Activated naive CD4-positive, alpha-beta T cell treated with anti-CD3 and anti-CD28 coated beads, Interleukin-2, amount 10 ng/mL, durations not matched to agents 7 days and 5 days (primary cell): ENCODE measurements at places on chromosomes 5 and 9.

GRCh38 chr5:75721573-75721972 is 4.3 kb upstream of the POC5 start:
- peaks cover 19% of the 10 kb centered on the region for H3K27me3 ChIP-seq
- peaks cover 8% of the 10 kb centered on the region for H3K4me1 ChIP-seq
- no peak overlapping the region for H3K4me3 ChIP-seq
- peaks cover 3% of the 10 kb centered on the region for H3K36me3 ChIP-seq
- DNase-seq, result no peak
- no peak overlapping the region for H3K27ac ChIP-seq

DNA sequence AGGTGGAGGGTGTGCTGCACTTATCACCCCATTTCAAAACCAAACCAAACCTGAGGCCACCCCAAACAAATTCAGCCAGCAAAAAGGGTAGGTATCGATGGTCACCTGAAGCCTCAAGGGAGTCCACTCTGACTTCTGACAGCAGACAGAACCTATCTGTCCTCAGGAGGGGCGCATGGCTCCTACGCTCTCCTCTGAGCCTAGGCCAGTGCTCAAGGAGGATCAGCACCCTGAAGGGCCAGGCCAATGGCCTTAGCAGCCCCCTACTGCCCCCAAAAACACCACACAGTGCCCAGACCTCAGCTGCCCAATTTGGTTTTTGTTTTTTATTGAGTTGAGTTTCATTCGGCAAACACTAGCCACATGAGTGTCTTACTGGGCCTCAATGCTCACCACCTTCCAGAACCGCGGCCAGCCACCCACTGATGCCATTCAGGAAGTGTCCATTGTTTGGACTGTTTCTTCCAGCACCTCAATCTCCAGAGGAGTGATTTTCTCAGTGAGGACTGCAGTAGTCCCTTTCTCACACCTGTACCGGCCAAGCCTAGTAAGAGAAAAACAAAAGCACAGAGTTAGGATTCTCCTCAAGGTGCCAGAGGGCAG is 62.0 kb downstream of the PSMB7 start:
- peaks cover 11% of the 10 kb centered on the region for H3K4me1 ChIP-seq
- H3K27me3 ChIP-seq, result no peaks in the 10 kb centered on the region
- peaks cover 33% of the 10 kb centered on the region for H3K36me3 ChIP-seq
- H3K4me3 ChIP-seq, result no peak overlapping the region
- no peak for DNase-seq

- no peaks in the 10 kb centered on the region for H3K27me3 ChIP-seq
- DNase-seq, result no peak
- H3K36me3 ChIP-seq, result no peaks in the 10 kb centered on the region
Measured at GRCh38 chr5:142784401-142784955, 14.3 kb downstream of the ARHGAP26 start.

- H3K4me1 ChIP-seq, result no peaks in the 10 kb centered on the region
- no peak for DNase-seq
- H3K36me3 ChIP-seq, result no peaks in the 10 kb centered on the region
- H3K4me3 ChIP-seq, result no peak overlapping the region
- no peak overlapping the region for H3K27ac ChIP-seq
- H3K27me3 ChIP-seq, result peaks cover 3% of the 10 kb centered on the region
Measured at GRCh38 chr5:81906086-81906485, 65.7 kb upstream of the ATG10 start.

DNA sequence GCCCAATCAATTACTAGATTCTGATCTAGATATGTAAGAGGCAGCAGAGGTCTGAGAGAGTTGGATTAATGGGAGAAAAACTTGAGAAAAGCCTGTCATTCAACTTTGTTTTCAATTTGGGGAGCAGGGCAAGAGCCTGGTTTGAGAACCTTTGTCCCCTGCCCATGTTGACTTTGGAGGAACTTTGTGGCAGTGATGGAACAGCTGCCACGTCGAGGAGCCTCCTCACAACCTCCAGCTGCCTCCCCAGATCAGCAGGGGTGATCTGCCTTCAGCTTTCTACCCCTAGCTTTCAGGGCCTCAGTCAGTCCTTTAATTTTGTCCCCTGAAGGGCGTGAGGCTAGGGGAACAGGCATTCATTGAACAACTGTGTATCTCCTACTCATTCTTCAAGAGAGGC is 8.7 kb downstream of the SKP2 start:
- peaks cover 70% of the 10 kb centered on the region for H3K36me3 ChIP-seq
- DNase-seq, result no peak
- H3K4me3 ChIP-seq, result no peak overlapping the region
- H3K27ac ChIP-seq, result no peak overlapping the region
- H3K4me1 ChIP-seq, result peaks cover 36% of the 10 kb centered on the region

DNA sequence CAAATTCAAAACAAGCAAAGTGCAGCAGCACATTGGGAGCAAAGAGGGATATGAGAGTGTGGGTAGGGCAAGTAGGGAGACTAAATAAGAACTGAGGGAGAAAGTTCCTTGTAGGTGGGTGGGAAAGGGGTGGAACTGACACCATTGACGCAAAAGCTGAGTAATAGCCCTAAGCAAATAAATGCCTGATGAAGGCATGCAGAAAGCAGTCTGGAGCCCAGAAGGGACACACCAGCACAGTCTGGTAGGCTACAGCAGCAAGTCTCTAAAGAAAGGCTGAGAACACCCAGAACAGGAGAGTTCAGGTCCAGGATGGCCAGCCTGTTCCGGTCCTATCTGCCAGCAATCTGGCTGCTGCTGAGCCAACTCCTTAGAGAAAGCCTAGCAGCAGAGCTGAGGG is at the start of gene INSL4:
TSS of gene INSL4 (plus strand) at position 208 of the 400 bp plus-strand sequence. CDS start at position 313, 105 bp downstream.
- DNase-seq, result no peak
- H3K27me3 ChIP-seq, result peaks cover 26% of the 10 kb centered on the region
- H3K36me3 ChIP-seq, result no peaks in the 10 kb centered on the region
- no peak within 1 kb of the TSS for H3K4me3 ChIP-seq
- no peak within 1 kb of the TSS for H3K27ac ChIP-seq
- H3K4me1 ChIP-seq, result no peaks in the 10 kb centered on the region

- no peak overlapping the region for H3K4me3 ChIP-seq
- H3K4me1 ChIP-seq, result no peaks in the 10 kb centered on the region
- no peaks in the 10 kb centered on the region for H3K36me3 ChIP-seq
- H3K27me3 ChIP-seq, result no peaks in the 10 kb centered on the region
- H3K27ac ChIP-seq, result no peak overlapping the region
Measured at GRCh38 chr9:9177081-9177480, 1377.5 kb upstream of the DMAC1 start.

DNA sequence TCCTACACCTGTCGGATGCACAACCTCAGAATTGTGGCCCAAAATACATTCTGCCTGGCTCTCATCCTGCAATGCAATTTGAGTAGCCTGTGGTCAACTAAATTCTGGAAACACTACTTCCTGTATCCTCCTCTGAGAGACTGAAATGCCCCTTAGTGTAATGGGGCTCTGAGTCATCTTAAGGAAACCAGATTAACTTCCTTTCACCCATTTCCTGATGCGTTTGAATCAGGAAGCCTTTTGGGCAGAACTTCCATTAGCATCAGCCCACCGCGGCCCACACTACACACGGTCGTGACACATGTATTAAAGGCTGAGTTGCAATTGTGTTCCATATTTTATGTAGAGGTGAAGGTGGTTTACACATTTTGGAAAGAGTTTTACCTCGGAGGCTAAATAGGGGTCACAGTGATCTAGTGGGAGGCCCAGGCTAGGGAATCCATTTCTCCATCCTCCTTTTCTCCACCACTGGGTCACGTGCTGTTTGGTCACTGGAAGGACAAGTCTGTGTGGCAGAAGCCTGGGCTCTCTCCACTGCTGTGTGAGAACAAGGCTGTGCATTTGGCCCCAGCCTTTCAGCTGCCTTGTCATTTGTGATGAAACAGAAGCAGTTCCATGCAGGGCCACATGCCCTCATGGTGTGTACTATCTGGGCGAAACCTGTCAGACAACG is 55.9 kb downstream of the DAP start:
- H3K27ac ChIP-seq, result peak overlapping the region; percentile 43
- peaks cover 20% of the 10 kb centered on the region for H3K4me1 ChIP-seq
- peaks cover 1% of the 10 kb centered on the region for H3K36me3 ChIP-seq
- DNase-seq, result no peak
- no peaks in the 10 kb centered on the region for H3K27me3 ChIP-seq

DNA sequence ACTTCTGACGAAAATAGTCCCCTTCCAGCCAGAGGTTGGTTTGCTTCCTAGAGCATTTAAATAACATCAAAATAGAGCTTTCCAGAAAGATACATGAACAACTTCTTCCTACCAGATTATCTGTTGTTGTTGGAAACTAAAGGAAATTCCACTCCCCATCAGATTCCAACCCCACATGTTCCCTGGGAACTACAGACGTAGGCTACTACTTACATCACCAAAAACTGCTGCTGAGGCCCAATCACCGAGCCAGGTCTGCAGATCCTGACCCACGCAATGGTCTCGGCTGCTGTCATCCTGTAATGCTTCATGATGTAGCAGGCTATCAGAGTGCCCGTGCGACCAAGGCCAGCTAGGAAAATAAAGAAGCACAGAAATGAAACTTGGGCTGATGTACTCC is 73.4 kb downstream of the HABP4 start:
- no peak overlapping the region for H3K4me3 ChIP-seq
- no peak for DNase-seq
- peaks cover 14% of the 10 kb centered on the region for H3K4me1 ChIP-seq
- no peaks in the 10 kb centered on the region for H3K27me3 ChIP-seq
- no peak overlapping the region for H3K27ac ChIP-seq

- no peak overlapping the region for H3K4me3 ChIP-seq
- H3K4me1 ChIP-seq, result peaks cover 49% of the 10 kb centered on the region
- H3K27ac ChIP-seq, result no peak overlapping the region
- H3K27me3 ChIP-seq, result no peaks in the 10 kb centered on the region
- no peak for DNase-seq
Measured at GRCh38 chr5:65967288-65968066, 41.1 kb downstream of the ERBIN start.

DNA sequence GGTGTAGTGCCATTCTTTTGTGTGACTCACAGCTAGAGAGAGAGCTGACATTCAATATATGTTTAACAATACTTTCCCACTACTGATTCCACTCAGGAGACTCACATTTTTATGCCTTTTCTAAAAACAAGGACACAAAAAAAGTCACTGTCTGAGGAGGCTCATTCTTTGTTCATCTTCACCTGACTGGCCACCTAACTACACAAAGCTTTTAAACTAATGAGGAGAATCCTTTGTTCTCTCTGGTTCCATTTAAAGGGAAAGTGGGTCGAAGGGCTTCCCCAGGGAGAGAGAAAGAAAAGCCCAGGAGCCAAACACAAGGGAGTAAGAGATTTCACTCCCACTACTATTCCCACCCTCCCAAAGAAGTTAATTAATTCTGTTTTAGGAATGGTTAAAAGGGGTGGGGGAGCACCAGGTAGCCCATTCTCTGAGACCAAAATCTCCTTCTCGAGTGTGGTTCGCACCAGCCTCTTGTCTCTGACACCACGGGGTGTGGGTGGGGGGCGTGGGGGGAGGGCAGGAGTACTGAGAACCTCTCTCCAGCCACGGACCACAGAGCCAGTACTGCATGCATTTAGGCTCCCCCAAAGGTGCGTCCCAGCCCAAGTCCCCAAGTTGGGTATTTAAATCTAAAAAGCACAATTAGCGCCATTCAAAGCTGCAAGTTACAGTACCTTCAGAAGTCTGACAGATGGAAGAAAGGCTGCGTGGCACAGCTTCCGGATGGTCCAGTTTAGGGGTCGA is 747 bp downstream of the TRPM3 start:
- no peaks in the 10 kb centered on the region for H3K36me3 ChIP-seq
- DNase-seq, result no peak
- peaks cover 10% of the 10 kb centered on the region for H3K27me3 ChIP-seq
- H3K27ac ChIP-seq, result no peak overlapping the region
- H3K4me1 ChIP-seq, result no peaks in the 10 kb centered on the region

DNA sequence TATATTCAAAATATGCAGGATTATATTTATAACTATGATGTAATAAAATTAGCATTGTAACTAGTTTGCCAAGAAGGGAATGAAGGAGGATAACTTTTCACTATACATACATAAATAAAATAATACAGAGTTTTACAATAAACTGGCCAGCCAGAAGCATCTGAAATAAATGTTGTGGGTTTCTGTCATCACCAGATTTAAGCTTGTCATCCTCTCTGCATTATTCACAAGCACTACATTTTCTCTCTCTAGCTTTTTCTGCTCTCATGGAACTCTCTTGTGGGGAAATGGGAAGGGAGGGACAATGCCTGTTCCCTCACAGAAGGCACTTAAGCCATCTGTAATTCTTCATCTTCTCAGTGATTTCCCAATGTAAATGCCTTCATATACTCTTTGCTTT is 626.8 kb downstream of the SEMA5A start:
- H3K27me3 ChIP-seq, result no peaks in the 10 kb centered on the region
- H3K36me3 ChIP-seq, result no peaks in the 10 kb centered on the region
- no peak overlapping the region for H3K27ac ChIP-seq
- no peak for DNase-seq

- H3K4me1 ChIP-seq, result no peaks in the 10 kb centered on the region
- DNase-seq, result no peak
- H3K27ac ChIP-seq, result no peak overlapping the region
- H3K27me3 ChIP-seq, result no peaks in the 10 kb centered on the region
- H3K4me3 ChIP-seq, result no peak overlapping the region
Measured at GRCh38 chr9:27771803-27772545, 198.7 kb upstream of the C9orf72 start.

GRCh38 chr5:155116456-155117251 is 103.1 kb downstream of the KIF4B start:
- DNase-seq, result no peak
- no peaks in the 10 kb centered on the region for H3K4me1 ChIP-seq
- H3K27ac ChIP-seq, result no peak overlapping the region
- H3K27me3 ChIP-seq, result no peaks in the 10 kb centered on the region

GRCh38 chr5:43973318-43973717 is 370.3 kb downstream of the NNT start:
- no peaks in the 10 kb centered on the region for H3K4me1 ChIP-seq
- no peak overlapping the region for H3K27ac ChIP-seq
- no peak overlapping the region for H3K4me3 ChIP-seq

DNA sequence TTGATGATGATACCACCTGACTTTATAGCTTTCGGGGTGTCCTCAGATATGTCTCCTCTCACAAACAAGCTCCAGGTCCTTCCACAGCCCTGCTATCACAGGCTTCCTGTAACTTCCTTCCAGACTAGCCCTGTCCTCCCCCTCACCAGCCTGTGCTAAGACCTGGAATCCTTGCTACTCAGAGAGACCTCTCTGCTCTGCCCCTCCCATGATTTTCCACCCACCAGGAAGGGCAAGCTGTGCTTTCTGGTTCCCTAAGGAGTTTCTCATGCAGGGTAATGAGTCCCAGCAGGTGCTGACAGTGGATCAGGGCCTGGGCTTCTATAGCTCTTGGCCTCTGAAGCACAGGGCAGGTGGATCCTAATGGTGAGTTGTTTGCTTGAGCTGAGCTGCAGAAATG is 86.9 kb downstream of the AOPEP start:
- peaks cover 7% of the 10 kb centered on the region for H3K36me3 ChIP-seq
- H3K4me1 ChIP-seq, result no peaks in the 10 kb centered on the region
- H3K4me3 ChIP-seq, result no peak overlapping the region
- H3K27ac ChIP-seq, result no peak overlapping the region

DNA sequence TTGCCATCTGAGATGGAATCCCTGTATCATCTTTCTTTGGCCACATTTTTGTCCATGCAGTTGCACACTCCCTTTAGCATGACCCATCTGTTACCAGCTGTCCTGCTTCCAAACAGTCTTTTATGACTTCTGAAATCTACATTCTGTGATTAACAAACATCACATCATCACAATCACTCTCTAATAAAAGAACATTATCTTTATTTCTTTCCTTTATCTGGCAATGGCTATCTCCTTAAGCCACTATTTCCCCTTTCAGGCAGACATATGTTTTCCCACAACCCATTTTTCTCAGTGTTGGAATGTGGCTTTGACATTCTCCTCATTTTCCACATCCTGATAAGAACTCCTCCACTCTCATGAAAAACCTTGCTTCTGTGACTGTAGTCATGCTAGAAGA is 141.0 kb downstream of the ST8SIA4 start:
- H3K27me3 ChIP-seq, result peaks cover 4% of the 10 kb centered on the region
- H3K27ac ChIP-seq, result no peak overlapping the region
- DNase-seq, result no peak
- H3K4me1 ChIP-seq, result no peaks in the 10 kb centered on the region
- no peaks in the 10 kb centered on the region for H3K36me3 ChIP-seq
